Muscle of arm (tissue), 14 donors: ENCODE measurements at places on chromosomes 16 and 17. TPM values are rescaled to one million over a fixed set of nuclear protein-coding genes. Genes with fewer than 3 reads are reported as not detected.
A peak's percentile ranks its signal among the peaks of the same experiment; 100 is the strongest.

GRCh38 chr17:41915566-41915965 lies 3.2 kb downstream of the ACLY start:
- DNase-seq = no peak

ABI3 gene
- polyA plus RNA-seq = 4.4 TPM

CDH5 gene
- polyA plus RNA-seq = 84.8 TPM

CAPNS2 gene
- polyA plus RNA-seq = not detected

CSHL1 gene
- polyA plus RNA-seq = not detected

GRCh38 chr17:65931246-65932149 lies 260.4 kb downstream of the CEP112 start:
- no peak for DNase-seq

GRCh38 chr16:76535-77272 lies 1.3 kb upstream of the MPG start:
- DNase-seq = no peak

TAT gene
- not detected for polyA plus RNA-seq

DNA sequence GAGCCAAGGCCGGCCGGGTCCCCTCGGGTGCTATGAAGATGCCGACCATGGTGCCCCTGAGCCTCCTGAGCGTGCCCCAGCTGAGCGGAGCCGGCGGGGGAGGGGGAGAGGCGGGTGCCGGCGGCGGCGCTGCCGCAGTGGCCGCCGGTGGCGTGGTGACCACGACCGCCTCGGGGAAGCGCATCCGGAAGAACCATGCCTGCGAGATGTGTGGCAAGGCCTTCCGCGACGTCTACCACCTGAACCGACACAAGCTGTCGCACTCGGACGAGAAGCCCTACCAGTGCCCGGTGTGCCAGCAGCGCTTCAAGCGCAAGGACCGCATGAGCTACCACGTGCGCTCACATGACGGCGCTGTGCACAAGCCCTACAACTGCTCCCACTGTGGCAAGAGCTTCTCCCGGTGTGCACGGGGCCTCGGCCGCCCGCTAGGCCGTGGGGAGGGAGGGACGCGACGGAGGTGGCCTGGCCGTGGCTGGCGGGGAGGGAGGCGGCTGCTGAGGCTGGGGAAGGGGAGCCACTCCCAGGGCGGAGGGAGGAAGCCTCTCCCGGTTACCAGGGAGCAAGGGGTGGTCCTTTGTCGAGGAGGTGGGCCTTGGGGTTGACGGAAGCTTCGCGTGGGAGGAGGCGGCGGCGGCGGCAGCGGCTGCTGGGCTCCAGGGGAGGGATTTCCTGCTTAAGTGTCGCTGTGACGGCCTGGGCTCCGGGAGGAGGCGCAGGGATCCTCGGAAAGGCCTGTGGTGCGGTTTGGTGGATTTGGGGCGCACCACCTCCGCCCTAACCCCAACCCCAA lies 1.3 kb downstream of the MAZ start:
- DNase-seq = peak; percentile 86

- no peak for DNase-seq
These were observed 1.4 kb downstream of the RANBP10 start for GRCh38 chr16:67804853-67805542.

GRCh38 chr16:81846105-81846504 lies 67.0 kb downstream of the PLCG2 start:
- DNase-seq = no peak
